ENCODE measurements at places on chromosomes 2 and 18.

GRCh38 chr2:79670198-79670597, 157.3 kb downstream of the CTNNA2 start:
- DNase-seq, result peak; percentile 84

GRCh38 chr2:206670531-206671319, 28.4 kb downstream of the FAM237A start:
- DNase-seq, result no peak

- DNase-seq, result no peak
Measured at GRCh38 chr2:10188729-10189305, 66.3 kb downstream of the RRM2 start.

DNA sequence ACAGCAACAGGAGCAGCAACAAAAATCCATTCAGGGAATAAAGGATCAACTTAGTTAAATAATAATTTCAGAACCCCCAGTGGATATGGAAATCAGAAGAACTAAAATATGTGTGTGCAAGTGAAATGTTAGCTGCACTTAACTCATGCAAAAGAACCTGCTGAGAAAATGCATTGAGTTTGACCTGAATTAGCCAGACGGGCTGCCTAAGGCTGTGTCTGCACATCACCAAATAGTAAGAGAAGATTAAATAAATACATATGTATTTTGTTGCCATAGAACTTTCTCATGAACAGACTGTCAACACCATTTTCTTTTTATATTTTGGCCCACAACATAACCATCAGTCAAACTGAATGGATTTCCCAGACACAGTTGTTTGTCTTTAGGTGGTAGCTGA, 262.0 kb upstream of the PIK3C3 start:
- no peak for DNase-seq

GRCh38 chr2:219209236-219210195, 2.9 kb downstream of the ZFAND2B start:
- DNase-seq, result no peak

DNA sequence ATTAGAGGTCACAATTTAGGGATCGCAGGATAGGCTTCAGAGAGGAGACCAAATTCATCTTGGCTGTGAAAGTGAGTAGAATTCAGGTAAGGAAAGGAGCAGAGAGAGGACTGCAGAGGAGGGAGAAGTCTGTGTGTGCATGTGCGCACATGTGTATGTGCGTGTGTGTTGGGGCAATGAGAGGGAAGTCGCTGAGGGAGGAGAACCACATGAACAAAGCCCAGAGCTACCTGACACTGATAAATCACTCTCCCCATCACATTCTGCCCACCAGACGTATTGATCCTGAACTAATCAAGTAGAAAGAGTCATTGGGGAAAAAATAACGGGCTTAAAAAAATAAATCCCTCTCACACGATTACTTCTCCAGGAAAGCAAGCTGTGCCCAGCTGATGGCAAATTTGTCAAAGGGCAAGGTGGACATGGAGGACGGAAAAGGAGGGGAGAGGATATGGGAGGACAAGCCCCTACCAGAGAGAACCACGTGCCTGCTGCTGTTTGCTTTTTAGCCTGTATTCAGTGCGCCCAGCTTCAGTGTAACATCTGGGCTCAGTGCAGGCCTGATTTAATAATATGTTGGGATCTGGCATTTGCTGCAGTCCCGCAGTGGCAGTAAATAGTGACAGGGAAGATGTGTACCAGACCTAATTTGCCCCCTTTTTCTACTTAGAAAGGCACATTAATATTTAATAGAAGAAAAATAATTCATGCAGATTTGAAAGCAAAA, 307.5 kb downstream of the C1D start:
- no peak for DNase-seq

GRCh38 chr18:52499644-52500043, 159.6 kb downstream of the DCC start:
- DNase-seq, result no peak

- DNase-seq, result no peak
Measured at GRCh38 chr2:3754795-3755194, 51.4 kb downstream of the DCDC2C start.

GRCh38 chr2:7468955-7469354, 551.7 kb downstream of the RNF144A start:
- DNase-seq, result no peak

DNA sequence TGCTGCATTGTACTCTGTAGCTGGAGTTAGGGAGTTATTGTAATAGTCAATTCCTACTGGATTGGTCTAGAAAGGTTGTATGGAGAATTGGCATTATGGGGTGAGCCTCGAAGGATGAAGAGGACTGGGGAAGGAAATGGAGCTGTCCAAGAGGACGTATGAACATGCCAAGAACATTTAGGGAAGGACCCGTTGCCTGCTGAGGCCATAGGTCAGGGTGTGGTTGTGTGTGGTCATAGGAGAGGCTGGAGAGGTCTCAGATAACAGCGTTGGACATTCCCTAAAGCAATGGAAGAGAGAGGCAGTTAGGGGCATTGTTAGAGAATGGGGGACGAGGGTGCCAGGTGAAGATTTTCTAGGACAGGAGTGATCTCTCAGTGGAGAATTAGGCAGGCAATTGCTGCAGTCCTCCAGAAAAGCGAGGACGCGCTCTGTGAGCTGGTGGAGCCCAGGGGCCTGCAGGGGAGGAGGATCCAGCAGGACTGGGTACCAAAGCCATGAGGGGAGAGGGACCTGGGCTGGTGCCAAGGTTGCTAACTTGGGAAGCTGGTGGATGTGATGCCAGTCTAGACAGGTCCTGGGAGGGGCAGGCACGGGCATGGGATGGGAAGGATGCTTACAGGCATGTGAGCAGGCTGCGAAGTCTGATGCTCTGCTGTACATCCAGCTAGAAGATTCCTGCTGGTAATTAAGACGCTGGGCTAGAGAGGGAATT, 9.4 kb upstream of the PSD4 start:
- DNase-seq, result peak; percentile 35

- no peak for DNase-seq
Measured at GRCh38 chr18:79487183-79487800, 91.6 kb downstream of the NFATC1 start.

DNA sequence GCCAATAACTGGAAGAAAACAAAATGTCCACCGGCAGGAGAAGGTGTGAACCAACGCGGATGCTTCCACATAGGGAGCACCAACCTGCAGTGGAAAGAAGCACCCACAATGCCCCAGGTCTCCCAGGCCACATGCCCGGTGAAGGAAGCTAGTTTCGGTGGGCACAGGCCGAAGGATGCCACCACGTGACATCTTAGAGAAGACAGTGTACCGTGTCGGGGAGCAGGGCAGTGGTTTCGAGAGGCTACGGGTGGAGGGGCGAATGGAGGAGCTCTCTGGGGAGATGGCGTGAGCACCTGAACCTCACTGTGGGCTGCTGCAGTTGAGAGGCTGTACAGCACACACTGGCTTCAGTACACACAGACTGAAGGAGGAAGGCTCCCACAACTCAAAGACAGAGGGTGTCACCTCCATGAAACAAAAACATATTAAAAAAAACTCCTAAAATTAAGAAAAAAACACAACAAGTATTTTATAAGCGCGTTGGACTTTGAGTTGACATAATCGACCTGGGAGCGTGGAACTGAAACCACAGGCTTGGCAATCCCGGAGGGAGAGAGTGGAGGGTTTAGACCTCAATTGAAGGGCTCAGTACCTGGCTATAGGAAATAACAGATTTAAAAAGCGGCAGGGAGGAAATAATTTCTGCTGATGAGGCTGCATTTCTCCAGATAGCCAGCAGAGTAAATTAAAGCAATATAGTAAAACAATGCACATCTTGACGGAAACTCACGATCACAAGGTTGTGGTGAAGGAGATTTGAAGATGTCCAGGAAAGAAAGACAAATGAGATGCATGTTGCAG, 160.1 kb downstream of the RTP5 start:
- no peak for DNase-seq

DNA sequence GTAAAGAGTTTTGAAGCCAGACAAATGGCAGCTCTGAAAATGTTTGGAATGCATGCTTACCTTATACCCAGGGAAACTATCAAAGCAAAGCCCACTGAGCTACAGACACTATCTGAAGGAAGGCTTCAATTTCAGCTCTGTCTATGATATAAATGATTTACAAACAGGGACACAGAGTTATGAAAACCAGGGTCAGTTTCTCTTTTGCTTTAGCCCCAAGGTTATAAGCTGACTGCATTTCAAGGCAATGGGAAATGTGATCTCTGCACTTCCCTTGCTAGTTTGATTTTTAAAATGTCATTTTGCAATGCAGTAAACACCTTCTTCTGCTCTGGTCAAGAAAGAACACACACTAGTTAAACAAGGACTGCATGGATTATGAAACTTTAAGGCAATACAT, 65.2 kb upstream of the CCDC195 start:
- DNase-seq, result no peak

GRCh38 chr2:176380341-176380740, 111.1 kb downstream of the MTX2 start:
- no peak for DNase-seq

GRCh38 chr2:103880081-103880834, 973.7 kb upstream of the POU3F3 start:
- DNase-seq, result no peak

- no peak for DNase-seq
Measured at GRCh38 chr2:113218283-113219091, 44.7 kb downstream of the PSD4 start.

DNA sequence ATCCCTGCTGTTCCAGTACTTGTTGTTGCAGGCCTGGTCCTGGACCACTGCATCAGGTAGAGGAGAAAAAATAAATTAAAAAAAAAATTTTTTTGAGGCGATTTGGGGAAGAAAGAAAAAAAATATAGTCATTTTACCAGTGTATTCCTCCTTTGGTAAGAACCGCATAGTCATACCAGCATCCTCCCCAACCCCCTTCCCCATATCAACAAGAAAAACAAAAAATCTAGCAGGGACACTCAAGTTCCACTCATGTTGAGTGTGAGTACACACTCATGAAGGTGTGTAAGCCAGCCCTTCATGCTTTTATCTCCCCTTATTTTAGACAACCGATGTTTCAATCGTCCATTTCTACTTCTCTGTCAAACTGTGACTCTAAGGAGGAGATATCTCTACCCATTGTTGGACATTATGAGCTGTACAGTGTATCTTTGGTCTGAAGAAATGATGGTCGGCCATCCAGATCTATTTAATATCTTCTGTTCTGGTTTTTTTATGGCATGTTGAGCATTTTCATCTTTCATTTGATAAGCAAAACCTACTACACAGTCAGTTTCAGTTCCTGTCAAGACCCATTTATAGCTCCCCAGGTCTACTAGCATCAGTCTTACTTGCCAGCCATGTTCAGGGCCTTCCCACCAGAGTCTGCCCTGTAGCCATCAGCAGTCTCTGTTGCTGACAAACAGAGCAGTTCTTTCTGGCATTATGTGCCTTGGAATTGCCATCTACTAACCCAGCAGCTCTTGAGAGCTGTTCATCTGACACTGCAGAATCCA, 20.0 kb downstream of the ELP2 start:
- DNase-seq, result no peak

DNA sequence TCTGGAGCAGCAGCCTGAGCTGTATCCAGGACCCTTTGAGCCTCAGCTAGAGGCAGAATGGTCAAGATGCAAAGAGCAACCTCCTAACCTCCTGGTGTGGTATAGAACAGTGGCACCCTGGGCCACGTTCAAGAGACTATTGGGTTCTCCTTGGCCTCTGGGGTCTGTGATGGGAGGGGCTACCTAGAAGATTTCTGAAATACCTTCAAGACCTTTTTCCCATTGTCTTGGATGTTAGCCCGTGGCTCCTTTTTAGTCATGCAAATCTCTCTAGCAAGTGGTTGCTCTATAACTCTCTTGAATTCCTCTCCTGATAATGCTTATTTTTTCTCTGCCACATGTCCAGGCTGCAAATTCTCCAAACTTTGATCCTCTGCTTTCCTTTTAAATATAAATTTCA, 106.3 kb upstream of the SULT1C3 start:
- DNase-seq, result no peak

GRCh38 chr2:237613679-237614078, 13.7 kb upstream of the LRRFIP1 start:
- DNase-seq, result no peak

DNA sequence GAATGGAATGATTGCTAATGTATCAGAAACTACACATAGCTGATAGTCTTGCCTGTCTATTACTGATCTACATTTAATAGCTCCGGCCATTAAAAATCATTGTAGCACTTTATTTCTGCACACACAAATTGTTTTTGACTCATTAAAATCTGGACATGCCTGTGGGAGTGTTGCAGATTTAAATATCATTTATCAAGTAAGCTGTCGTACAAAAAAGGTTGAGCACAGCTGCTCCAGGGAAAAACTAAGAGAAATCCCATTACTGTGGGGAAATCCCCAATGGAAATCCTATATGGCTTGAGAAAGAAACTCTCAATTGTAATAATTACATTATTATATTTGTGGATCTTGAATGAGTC, 99.6 kb upstream of the CERS6 start:
- DNase-seq, result no peak

- no peak for DNase-seq
Measured at GRCh38 chr2:224528171-224528570, 57.0 kb downstream of the CUL3 start.

DNA sequence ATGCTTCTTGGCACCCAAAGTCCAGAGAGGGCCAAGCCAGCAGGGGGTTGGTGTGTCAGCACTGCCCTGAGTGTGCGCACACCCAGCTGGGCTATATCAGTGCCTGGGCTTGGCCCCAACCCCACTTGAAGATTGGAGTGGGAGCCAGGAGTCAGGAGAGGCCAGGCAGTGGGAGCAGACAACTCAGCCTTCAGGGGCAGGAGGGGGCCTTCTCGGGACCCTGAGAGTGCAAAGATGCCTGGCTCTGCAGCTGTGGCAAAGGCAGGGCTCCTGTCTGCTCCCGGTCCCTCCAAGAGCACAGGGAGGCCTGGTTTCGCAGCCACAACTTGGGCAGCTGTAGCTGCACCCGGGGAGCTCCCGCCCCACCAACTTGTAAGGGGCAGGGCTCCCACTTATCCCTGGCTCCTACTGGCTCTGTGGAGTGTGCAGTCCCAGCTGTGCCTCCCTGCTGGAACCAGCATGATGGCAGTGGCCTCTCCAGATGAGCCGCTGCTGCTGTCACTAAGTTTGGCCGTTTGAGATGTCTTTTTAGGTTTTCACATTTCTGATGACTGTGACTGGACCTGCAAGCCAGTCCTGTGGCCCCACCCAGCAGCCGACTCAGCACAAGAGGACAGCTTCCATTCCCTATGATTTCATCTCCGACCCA, 148.8 kb upstream of the HS6ST1 start:
- DNase-seq, result no peak

DNA sequence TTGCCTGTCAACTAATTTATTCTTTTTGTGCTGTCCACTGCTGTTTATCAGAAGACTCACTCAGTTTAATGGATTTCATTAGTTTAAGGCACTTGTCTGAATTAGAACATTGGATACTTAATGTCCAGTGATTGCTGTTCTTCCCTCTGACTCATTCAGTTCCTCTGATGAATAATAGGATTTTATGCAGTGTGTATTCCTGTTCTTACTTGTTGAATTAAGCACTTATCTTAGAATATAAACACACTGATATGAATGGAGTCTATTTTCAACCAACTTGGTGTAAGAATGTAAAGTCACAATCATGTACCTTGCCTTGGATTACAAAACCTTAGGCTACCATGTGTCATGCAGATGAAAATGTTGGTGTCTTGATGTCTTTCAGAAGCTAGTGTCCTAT, 87.0 kb upstream of the PROKR1 start:
- no peak for DNase-seq
